DMS153 (cell line): ENCODE measurements at places on chromosomes 12 and 14.
A peak's percentile ranks its signal among the peaks of the same experiment; 100 is the strongest.

GRCh38 chr12:64672925-64673409, 62.7 kb downstream of the RASSF3 start:
- DNase-seq = peak; percentile 88

DNA sequence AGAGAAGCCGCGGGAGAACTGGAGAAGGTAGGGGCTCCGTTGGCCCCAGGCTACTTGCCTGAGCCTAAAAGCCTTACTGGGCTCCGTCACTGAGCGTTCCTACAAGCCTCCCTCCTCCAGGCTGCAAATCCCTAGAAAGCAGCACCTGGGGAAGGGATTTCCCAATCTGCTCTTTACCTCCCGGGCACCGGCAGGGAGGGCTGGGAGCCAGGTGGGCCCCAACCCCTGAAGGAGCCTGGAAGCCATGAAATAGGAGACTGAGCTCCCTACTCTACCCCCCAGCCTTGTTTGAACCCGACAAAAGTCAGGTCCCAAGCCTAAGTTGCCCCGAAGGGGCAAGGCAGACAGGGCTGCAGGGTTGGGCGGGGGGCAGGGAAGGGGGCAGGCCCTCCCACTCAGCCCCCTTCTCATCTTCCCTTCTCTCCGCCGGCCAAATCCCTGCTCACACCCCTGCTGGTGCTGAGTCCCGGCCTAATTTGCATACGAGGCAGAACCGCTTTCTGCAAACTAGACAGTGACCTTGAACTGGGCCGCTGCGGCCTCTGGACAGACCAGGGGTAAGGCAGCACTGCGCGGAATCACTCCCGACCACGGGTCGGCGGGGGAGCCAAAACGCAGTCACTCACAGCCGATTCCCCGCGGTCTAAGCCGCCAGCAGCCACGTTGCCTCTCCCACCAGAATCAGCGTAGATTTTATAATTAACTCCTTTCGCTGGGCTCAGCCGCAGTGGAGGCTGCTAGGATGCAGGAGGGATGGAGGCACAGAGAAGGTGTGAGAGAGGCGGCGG, 3.7 kb upstream of the HOXC12 start:
- no peak for DNase-seq

DNA sequence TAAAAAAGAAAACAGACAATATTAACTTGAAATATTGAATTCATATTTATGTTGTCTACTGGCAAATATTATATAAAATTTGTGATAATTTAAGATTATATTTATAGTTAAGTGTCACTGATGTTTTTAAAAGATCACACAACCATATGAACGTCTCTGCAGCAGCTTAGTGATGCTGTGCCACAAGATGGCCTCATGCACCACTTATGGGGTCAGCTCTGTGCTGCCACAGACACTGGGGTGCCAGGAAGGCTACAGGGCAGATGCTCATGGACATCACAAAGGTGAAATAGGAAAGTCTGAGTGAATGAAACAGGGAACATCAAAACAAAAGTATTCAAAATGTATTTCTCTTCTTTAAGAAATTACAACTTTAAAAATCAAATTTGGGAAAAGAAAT, 13.1 kb downstream of the ATXN3 start:
- DNase-seq = no peak

GRCh38 chr12:49534731-49535278, 4.0 kb upstream of the KCNH3 start:
- DNase-seq = no peak

DNA sequence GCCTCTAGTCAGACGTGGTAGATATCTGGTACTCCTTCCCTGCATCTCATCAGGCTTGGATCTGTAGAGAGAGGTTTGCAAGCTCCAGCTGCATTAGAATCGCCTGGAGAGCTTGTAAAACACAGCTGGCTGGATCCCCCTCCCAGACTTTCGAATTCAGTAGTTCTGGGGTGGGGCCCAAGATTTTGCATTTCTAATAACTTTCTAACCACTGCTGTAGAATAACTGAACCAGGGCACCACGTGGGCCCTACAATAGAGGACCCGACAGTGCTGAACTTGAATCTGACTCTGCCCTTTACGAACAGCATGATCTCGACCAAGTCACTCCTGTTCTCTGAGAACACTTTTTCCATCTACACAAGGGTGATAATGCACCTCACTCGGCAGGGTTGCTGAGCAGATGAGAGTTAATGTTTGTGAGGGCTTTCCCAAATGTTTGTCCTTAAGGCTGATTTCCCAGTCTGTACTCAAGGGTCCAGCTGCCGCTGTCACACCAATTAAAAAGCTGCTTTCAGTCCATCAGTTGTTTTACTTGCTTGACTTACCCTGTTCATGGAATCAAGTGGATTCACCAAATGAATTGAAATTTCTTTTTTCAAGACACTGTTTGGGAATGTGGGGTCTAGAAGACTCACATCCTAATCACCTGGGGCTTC, 86.6 kb upstream of the SLC24A4 start:
- DNase-seq = no peak

DNA sequence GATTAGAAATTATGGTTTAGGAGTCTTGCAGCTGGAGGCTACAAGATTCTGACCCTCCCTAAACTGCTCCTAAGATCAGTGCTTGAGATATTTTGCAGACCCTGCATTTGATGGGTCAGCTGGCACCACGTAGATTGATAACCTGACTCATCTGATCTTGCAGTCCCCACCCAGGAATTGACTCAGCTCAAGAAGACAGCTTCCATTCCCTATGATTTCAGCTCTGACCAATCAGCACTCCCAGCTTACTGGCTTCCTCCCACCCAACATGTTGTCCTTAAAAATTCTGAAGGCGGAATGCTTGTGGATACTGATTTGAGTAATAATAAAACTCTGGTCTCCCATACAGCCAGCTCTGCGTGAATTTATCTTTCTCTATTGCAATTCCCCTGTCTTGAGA, 23.2 kb upstream of the MTHFD1 start:
- DNase-seq = no peak

GRCh38 chr14:55610713-55611370, 30.8 kb downstream of the KTN1 start:
- DNase-seq = no peak

GRCh38 chr12:6834254-6834653, 6.0 kb downstream of the P3H3 start:
- no peak for DNase-seq

- DNase-seq = no peak
Measured at GRCh38 chr12:9827209-9827888, at the start of gene KLRF1. TSS of gene KLRF1 (plus strand) at chr12:9827481. CDS start at chr12:9827545, 64 bp downstream.

DNA sequence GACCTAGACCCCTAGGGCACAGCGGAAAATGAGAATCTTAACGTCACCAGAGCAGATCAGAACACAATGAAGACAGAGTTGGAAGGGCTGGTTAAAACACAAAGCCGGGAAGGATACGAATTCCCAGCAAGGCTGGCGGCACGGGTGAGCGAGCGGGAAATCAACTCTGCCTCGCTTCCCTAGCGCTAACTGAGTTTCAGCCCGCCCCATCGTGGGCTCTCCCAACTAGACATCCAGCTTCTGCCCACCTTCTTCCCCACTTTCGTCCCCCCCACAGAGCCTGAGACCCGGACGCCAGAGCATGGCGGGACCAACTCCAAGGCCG, 377 bp downstream of the CCNT1 start:
- no peak for DNase-seq
